ENCODE measurements at places on chromosomes 2 and 18.
A peak's percentile ranks its signal among the peaks of the same experiment; 100 is the strongest.

GRCh38 chr2:103166456-103167324 lies 404.9 kb downstream of the TMEM182 start:
- no peak for DNase-seq

DNA sequence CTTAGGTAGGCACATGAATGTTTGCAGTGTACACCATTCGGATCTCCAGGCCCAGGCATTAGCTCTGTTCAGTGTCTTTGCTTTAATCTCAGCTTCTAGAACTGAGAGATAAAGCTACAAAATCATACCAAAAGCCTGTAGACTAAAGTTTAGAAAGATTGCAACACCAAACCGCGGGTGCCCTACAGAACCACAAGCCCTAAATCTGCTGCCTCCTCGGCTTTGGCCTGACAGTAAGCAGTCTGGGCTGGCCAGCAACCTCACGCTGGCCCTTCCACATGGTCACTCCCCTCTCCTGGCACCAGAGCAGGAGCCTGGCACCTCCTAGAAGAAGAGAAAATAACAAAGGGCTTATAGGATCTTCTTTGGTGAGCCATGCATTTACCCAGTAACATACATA lies 8.9 kb upstream of the OSR1 start:
- DNase-seq, result no peak

- DNase-seq, result no peak
Measured at GRCh38 chr2:45585267-45585861, 25.7 kb downstream of the SRBD1 start.

GRCh38 chr18:74714791-74715190 lies 117.1 kb downstream of the ZNF407 start:
- DNase-seq, result no peak

DNA sequence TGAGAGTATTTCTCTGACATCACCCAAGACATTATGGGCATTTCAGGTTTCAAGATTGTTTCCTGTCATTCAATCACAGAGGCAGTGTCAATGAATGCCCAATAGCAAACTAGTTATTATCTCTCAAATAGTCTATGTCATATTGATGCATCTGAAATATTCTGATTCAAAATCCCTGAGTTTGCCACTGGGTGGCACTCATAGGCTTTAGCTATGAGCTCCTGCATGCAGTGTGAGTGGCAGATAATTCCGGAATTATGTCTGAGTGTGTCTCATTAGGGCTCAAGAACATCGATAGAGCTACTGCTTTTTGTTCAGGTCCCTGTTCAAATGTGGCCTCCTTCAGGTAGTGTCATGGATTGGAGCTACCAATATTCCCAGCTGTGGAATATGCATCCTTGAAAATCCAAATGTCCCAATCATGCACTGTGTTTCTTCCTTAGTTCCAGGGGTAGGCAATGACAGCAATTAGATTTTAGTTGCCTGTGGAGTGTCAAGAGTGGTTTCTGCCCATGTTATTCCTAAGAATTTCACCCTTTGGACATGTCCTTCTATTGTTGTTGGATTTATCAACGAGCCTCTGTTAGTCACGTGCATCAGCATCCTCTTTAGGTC lies 7.8 kb upstream of the OR6B3 start:
- DNase-seq, result peak; percentile 34

GRCh38 chr18:12904012-12904516 lies 20.0 kb upstream of the PTPN2 start:
- DNase-seq, result peak; percentile 46

GRCh38 chr2:16495509-16496208 lies 170.0 kb downstream of the CYRIA start:
- no peak for DNase-seq

DNA sequence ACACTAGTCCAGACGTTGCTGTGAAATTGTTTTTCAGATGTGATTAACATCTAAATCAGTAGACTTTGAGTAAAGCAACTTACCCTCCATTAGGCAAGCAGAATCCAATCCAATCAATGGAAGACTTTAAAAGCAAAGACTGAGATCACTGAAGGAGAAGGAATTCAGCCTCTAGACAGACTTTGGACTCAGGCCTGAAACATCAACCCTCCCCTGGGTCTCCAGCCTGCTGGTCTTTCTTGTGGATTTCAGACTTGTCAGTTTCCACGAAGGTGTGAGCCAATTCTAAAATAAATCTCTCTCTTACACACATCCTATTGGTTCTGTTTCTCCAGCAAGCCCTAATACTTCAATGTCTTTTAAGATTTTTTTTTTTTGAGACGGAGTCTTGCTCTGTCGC lies 50.0 kb upstream of the EDAR start:
- no peak for DNase-seq

DNA sequence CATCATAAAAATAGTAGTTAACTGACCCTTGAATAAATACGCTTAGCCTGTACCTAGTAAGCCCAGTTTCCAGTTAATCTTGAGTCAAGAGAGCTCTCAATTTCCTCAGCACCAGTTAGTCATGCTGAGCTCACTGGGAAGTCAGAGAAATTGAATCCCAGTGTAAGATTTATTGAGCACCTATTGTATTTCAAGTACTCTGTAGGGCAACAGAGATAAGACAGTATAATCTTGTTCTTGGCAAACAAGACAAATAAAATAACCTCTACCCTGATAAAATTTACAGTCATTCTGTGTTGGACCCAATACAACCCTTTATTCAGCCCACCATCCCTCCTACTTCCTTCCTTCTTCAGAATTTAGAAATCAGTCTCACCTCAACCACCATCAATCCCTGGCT lies 71.9 kb upstream of the NRP2 start:
- DNase-seq, result no peak

DNA sequence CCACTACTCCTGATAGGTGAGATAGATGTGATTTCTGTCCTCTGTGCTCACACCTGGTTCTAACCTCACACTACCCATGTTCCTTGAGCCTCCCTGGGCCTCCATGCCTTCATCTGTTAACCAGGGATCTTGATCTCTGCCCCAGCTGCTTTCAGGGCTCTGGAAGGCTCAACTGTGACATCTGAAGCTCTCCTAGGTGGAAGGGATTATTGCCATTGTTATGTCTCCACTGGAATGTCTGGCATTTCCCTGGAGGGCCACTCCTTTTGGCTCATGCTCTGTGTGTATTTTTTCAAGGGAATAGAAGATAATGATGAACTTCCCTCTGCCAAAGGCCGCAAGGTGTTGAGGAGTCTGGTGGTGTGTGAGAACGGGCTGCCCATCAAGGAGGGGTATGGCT lies 41.2 kb downstream of the PCARE start:
- DNase-seq, result no peak

- DNase-seq, result no peak
Measured at GRCh38 chr18:6732952-6733351, 3.4 kb downstream of the ARHGAP28 start.

DNA sequence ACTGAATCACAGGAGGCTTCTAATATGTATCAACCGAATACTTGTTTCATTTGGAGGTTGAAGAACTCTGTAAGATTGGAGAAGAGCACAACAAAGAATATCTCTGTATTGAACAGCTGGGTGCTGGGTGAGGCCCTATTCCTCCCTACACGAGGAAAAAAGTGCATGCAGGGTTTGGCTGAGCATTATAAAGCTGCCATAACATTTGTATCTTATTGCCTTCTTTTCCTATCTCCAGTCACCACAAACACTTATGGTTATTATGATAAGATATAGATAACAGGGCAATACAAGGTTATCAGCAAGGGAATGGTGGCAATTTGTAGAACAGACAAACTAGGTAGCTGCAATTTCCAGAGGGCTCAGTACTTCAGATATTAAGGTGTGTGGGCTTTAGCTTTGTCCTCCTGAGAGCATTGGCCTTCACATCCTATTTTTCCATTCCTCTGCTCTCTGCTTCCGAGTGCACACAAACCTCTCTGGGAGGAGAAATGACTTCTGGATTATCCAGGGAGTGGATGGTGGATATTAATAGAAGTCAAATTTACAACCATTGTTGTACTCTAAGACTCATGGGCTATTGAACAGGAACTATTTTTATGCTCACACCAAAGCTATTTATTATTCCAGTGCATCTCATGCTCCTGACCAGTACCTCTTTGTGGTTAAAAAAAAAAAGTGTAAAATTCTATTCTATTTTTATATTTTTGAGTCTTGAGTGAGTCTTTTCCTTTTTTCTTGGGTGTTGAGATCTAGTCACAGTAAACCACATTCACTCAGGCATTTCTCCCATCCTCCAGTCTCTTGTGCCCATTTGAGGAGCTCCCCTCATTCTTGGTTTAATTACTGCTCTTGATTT lies 248.4 kb downstream of the ETAA1 start:
- DNase-seq, result no peak

DNA sequence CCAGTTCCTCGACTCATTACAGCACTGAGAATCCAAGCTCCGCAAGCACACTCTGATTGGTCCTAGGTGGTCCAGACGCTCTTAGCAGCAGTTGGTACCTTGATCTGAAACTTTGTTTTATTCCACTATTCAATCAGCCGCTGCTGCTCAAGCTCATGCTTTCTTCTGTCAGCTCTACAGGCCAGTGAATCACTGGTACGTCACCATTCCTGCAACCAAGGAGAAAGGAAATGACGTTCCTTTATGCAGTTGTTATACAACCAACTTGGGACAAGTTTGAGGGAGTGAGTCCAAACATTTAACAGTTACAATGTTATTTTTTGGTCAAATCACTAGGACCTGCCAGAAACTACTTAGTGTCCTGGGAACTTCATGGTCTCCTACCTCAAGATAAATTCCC lies 398.8 kb upstream of the TMEFF2 start:
- no peak for DNase-seq

DNA sequence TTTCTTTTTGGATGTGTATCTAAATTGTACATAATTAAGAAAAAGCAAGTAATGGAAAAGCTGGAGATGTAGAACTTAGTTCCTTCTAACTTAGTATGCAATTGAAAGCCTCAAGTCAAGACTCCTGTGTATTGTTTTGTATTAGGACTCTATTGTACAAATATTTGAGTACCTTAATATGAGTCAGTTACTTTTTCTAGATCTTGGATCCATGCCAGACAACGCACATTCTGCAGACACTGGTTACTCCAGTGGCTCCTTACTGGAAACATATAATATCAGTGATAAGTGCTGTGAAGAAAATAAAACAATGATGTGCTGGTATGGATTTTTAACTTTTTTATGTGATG lies 1.5 kb downstream of the SLC39A10 start:
- DNase-seq, result peak; percentile 10

DNA sequence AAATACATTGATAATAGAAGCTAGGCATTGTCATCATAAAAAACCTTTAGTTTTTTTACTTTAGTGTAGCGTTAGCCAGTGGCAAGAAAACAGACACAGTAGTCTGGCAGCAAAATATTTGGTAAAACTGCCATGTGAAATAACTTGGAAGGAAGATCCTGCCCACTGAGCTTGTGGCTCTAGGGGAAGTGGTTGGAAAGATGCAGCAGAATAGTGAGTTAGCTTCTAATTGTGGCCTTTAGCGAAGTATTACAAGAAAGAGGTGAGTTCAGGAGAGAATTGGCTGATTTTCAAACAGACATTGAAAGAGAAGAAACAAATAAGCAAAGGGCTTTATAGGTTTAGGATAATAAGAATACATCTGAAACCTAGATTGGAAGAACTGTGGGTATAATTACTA lies 1887.8 kb upstream of the CELF4 start:
- DNase-seq, result no peak

GRCh38 chr18:8253944-8254343 lies 355.3 kb upstream of the RAB12 start:
- no peak for DNase-seq

- DNase-seq, result no peak
Measured at GRCh38 chr2:30311711-30312110, 80.4 kb downstream of the LBH start.

GRCh38 chr2:228516019-228516418 lies 334.5 kb upstream of the SPHKAP start:
- DNase-seq, result no peak

DNA sequence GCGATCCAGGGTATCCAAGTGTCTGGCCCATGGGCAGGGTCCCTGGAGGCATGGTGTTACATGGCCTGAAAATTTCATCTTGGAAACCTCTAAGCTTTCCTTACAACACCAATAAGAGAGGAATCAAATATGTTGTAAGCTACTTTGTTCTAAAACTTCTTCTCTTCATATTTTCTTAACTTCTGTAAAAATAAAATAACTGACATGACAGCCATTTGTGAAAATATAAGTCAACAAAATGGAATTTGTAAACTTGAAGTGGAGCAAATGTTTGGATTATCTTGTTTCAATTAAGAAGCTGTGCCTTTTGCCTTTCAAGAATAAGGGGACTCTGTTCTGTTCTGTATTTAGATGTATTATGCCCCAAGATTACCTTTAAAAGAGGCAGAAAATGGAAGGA lies 319.7 kb downstream of the LPIN1 start:
- no peak for DNase-seq

GRCh38 chr2:16218625-16219024 lies 278.3 kb downstream of the MYCN start:
- DNase-seq, result no peak

DNA sequence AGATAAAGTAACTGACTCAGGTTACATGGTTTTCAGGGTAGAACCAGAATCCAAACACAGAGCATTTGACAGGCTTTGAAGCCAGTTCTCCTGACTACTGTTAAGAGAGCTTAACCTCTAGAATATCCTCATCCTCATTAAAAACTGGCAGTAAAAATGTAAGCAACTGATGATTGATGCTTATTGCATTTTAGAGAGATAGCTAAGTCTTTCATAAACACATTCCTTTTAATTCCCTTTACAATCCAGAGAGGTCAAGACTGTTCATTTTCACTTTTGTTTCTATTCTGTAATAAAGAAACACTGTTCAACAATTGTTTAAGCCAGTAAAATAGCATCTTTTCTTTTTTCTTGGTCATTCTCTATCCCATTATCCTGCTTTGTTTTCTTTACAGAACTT lies 53.9 kb upstream of the RAB27B start:
- DNase-seq, result no peak

DNA sequence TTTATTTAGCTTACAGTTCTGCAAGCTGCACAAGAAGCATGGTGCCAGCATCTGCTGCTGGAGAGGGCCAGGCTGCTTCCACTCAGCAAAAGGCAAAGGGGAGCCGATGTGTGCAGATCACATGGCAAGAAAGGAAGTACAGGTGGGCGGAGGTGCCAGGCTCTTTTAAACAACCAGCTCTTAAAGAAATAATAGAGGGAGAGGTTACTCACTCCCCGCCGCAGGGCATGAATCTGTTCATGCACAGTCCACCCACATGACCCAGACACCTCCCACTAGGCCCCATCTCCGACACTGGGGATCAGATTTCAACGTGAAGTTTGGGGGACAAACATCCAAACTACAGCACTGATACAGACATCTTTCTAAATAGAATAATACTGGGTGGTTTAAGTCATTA lies 105.8 kb downstream of the MTCL1 start:
- no peak for DNase-seq

GRCh38 chr2:171531291-171531690 lies 9.0 kb downstream of the CYBRD1 start:
- no peak for DNase-seq

- DNase-seq, result no peak
Measured at GRCh38 chr2:42949125-42949524, 156.7 kb upstream of the HAAO start.

GRCh38 chr2:67930156-67930555 lies 132.6 kb downstream of the C1D start:
- DNase-seq, result no peak

GRCh38 chr2:120748310-120748709 lies 12.6 kb downstream of the GLI2 start:
- DNase-seq, result no peak
